Adipose tissue (tissue), 3 donors: ENCODE measurements at places on chromosomes 6 and 20. TPM values are rescaled to one million over a fixed set of nuclear protein-coding genes. Genes with fewer than 3 reads are reported as not detected.

Gene CALHM4
- not detected for polyA plus RNA-seq

Gene SAMD5
- 0.32 TPM for polyA plus RNA-seq

Gene PDYN
- not detected for polyA plus RNA-seq

Gene TCF15
- polyA plus RNA-seq = 4.5 TPM

Gene TUBB1
- polyA plus RNA-seq = 0.10 TPM

Gene HDGFL1
- not detected for polyA plus RNA-seq

Gene SOX12
- polyA plus RNA-seq = 3.3 TPM

Gene ERVFRD-1
- not detected for polyA plus RNA-seq

Gene TMEM151B
- polyA plus RNA-seq = 0.06 TPM

Gene PFDN6
- 131 TPM for polyA plus RNA-seq
